ENCODE measurements at places on chromosomes 1 and 21. TPM values are rescaled to one million over a fixed set of nuclear protein-coding genes. Genes with fewer than 3 reads are reported as not detected.

The ADGRL2 gene
- 8.8 TPM for total RNA-seq

The OR14K1 gene
- total RNA-seq: not detected

The IGSF21 gene
- not detected for total RNA-seq

The SPRR2F gene
- not detected for total RNA-seq
